ENCODE measurements at places on chromosomes 7 and 10.
A peak's percentile ranks its signal among the peaks of the same experiment; 100 is the strongest.

- peak; percentile 35 for DNase-seq
Measured at GRCh38 chr7:140656548-140657515, 15.9 kb upstream of the ADCK2 start.

- DNase-seq = no peak
Measured at GRCh38 chr10:9097991-9098306, 1043.5 kb downstream of the GATA3 start.

DNA sequence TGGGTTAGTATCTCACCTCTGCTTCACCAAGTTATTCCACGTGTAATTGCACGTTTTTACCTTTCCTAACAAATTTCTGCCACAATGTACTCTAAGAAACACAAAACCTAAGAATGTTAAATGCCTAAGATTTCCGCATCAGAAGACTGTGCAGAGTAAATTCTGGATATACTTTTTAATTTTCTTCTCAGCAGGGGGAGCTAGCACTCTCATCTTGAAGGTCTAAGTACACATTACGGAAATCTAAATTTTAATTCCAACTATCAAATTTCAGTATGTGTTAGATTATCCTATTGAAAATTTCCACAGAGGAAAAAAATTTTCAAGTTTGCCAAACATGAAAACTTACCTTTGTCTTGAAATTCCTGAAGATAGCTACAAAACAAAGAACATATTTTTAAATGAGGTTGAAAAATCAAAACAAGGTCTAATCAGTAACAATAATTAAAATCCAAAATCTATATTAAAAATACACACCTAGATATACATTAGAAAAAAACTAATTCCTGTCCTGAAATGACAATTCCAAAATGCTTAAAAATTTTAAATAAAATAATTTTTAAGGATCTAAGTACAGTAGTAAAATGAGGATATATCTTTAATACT, 10.5 kb downstream of the SKAP2 start:
- DNase-seq = peak; percentile 59

DNA sequence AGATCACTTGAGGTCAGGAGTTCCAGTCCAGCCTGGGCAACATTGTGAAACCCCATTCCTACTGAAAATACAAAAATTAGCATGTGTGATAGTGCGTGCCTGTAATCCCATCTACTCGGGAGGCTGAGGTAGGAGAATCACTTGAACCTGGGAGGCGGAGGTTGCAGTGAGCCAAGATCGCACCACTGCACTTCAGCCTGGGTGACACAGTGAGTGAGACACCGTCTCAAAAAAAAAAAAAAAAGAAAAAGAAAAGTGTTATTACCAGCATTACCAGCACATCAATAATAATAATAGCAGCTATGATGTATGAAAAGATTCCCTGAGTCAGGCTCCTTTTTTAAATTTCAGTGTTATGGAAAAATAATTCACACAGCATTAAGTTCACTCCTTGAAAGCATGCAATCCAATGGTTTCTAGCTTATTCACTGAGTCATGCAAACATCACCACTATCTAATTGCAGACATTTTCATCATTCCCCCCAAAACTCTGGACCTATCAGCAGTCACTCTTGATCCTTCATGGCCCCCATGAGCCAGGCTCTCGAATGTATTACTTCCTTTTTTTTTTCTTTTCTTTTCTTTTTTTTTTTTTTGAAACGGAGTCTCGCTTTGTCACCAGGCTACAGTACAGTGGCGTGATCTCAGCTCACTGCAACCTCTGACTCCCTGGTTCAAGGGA, 228.4 kb downstream of the FANK1 start:
- DNase-seq = no peak

- DNase-seq = peak; percentile 38
Measured at GRCh38 chr10:5951167-5951711, 26.1 kb downstream of the IL15RA start.

GRCh38 chr7:30921540-30922401, 10.1 kb downstream of the AQP1 start:
- no peak for DNase-seq

DNA sequence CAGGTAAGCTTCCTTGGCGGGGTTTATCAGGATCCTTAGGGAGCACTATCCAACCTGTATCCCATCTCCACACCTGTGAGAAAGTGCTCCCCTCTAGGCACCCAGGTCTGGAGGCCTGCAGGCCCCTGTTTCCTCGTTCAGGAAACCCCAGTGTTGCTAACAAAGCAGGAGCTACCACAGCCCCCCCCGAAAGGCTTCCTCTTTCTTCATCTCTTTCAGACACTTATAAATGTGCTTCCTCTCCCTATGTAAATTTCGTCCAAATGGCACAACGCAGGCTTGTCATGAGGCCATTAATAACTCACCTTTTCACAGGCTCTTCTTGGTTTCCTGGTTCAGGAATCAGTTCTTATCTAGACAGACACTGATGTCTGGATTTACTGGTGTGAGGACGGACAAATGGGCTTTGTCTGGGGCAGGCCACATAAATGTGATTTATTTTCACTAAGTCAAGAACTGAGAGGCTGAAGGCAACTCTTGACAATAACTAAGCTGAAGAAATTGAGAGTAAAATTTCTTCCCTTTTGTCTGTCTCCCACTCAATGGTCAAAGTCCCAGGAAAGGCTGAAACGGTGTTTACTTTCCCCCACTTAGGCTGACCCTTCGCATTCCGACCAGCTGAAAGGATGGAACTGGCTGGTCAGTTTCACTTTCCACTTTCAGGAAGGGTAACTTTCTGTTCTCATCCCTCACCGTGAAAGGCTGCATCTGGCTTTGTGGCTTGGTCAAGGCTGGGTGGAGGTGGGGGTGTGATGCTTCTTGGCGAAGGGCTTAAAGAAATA, 46.8 kb downstream of the PIK3AP1 start:
- DNase-seq = no peak

All from hematopoietic multipotent progenitor cell treated with erythropoietin and hydrocortisone succinate and interleukin-3 and kit ligand, for 8 days (in vitro differentiated cells).